Muscle of back (tissue), 13 donors: ENCODE measurements at places on chromosomes 6 and 20. TPM values are rescaled to one million over a fixed set of nuclear protein-coding genes. Genes with fewer than 3 reads are reported as not detected.

Gene RNF182
- polyA plus RNA-seq: 2.5 TPM

Gene DSTN
- 277 TPM for polyA plus RNA-seq

Gene BPIFA2
- polyA plus RNA-seq: not detected

Gene SLC4A11
- polyA plus RNA-seq: 0.65 TPM

Gene NFKBIL1
- polyA plus RNA-seq: 14.8 TPM

Gene RAB44
- polyA plus RNA-seq: 0.08 TPM

Gene VSX1
- not detected for polyA plus RNA-seq

Gene KIF25
- 0.37 TPM for polyA plus RNA-seq

Gene CST3
- polyA plus RNA-seq: 113 TPM

Gene MAPK13
- polyA plus RNA-seq: 8.0 TPM

Gene MAK
- polyA plus RNA-seq: 0.13 TPM

Gene PHACTR3
- 9.6 TPM for polyA plus RNA-seq

Gene MMP24
- polyA plus RNA-seq: 0.48 TPM

Gene PDE10A
- 7.4 TPM for polyA plus RNA-seq

Gene SH3BGRL2
- 8.0 TPM for polyA plus RNA-seq

Gene AHCY
- polyA plus RNA-seq: 191 TPM

Gene TFAP2C
- polyA plus RNA-seq: 0.07 TPM

Gene TFAP2D
- polyA plus RNA-seq: not detected

Gene BFSP1
- polyA plus RNA-seq: 2.7 TPM

Gene TMC2
- 0.04 TPM for polyA plus RNA-seq

Gene HLA-DQA1
- polyA plus RNA-seq: 1.0 TPM

Gene TMEM217
- 0.48 TPM for polyA plus RNA-seq

Gene TSPO2
- 0.59 TPM for polyA plus RNA-seq

Gene ASF1A
- polyA plus RNA-seq: 22.3 TPM

Gene TMEM30A
- polyA plus RNA-seq: 60.9 TPM

Gene FAM162B
- 9.4 TPM for polyA plus RNA-seq

Gene SLC23A2
- 8.0 TPM for polyA plus RNA-seq

Gene FAM210B
- polyA plus RNA-seq: 43.3 TPM

Gene WFDC5
- not detected for polyA plus RNA-seq

Gene OVOL2
- polyA plus RNA-seq: not detected

Gene DNAAF9
- polyA plus RNA-seq: 15.0 TPM

Gene CHRNA4
- polyA plus RNA-seq: 1.3 TPM

Gene PIGT
- 71.9 TPM for polyA plus RNA-seq

Gene CALHM6
- 3.6 TPM for polyA plus RNA-seq

Gene EDN1
- polyA plus RNA-seq: 3.2 TPM

Gene TBC1D32
- polyA plus RNA-seq: 4.5 TPM

Gene MEI4
- polyA plus RNA-seq: 0.05 TPM

Gene VSTM2L
- 1.9 TPM for polyA plus RNA-seq

Gene LIN28B
- polyA plus RNA-seq: 0.11 TPM

Gene MAS1
- 0.23 TPM for polyA plus RNA-seq

Gene IL17F
- not detected for polyA plus RNA-seq

Gene TGM3
- 0.26 TPM for polyA plus RNA-seq

Gene HUS1B
- 0.22 TPM for polyA plus RNA-seq
